Skin of body (tissue), 3 donors: ENCODE measurements at places on chromosomes 2 and 18.

GRCh38 chr2:40352703-40353099 is 99.2 kb downstream of the SLC8A1 start:
- DNase-seq: no peak

GRCh38 chr2:27446057-27446456 is 3.9 kb downstream of the KRTCAP3 start:
- DNase-seq: no peak

DNA sequence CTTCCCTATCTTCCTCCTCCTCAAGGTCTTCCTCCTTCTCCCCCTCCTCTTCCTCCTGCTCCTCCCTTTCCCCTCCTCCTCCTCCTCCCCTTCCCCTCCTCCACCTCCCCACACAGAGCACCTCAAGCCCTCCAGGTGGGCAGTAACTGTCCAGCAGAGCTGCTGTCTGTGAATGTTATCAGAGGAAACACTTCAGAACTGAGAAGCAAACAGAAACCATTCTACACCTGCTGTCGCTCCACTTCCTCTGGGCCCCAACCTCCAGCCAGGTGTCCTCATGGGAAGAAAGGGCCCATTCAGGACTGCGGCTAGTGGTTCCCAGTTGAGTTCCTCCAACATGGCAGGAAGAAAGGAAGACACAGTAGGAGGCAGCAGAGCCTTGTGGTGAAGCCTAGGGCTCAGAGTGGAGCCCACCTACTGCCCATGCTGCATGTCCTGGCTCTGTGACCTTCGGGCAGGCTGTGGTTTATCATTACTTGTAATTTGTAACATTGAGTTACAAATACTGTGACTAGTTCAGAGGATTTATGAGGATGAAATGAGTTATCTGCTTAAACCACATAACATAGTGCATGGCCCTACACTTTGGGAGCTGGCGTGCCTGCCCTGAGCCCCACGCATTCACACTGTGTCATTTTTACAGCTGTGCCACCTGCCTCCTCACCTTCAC is 165.9 kb upstream of the ID2 start:
- DNase-seq: no peak

DNA sequence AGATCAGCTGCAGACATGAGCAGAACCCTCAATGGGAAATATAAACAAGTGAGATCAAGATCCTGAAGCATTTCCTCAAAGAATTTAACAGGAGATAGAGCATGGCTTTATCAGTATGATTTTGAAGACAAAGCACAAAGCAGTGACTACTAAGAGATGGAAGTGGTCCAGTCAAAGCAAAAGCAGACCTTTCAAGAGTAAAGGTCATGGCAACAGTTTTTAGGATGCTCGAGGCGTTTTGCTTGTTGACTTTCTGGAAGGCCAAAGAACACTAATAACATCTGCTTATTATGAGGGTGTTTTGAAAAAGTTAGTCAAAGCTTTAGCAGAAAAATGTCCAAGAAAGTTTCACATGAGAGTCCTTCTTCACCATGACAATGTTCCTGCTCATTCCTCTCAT is 128.5 kb downstream of the KCNE4 start:
- no peak for DNase-seq

DNA sequence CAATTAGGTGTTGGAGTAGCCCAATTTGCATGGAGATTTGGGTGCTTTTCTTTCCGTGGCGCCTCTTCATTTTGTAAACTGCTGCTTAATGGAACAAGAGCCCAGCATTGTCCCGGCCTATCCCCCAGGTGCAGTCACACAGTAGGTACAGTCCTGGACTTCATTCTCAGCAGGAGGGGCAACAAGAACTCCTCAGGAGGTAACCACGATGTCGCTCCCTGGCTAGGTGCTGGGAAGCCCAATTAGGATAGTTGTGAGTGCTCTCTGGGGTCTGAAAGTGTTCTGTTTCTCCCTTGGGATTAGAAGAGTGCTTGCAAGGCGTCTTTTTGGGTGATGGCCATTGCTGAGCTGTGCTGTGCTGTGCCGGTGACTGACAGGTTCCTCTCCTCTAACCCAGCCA is 53.8 kb downstream of the CABLES1 start:
- no peak for DNase-seq

DNA sequence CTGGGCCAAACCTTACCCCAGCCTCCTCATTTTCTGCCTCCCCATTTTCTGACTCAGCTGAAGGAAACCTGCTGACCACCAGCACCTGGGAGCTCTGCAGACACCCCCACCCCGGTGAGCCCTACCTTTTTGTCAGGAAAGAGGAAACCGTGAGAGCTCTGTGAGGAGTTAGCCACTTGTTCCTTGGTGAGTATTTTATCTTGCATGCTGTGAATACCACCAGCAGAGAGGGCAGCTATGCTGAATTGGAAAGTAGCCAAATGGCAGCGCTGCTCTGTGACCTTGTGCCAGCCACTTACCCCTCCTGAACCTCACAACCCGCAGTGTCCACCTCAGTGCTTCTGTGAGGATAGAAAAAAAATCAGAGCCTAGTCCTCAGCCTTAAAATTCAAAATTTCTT is 2.5 kb downstream of the MPPE1 start:
- no peak for DNase-seq

DNA sequence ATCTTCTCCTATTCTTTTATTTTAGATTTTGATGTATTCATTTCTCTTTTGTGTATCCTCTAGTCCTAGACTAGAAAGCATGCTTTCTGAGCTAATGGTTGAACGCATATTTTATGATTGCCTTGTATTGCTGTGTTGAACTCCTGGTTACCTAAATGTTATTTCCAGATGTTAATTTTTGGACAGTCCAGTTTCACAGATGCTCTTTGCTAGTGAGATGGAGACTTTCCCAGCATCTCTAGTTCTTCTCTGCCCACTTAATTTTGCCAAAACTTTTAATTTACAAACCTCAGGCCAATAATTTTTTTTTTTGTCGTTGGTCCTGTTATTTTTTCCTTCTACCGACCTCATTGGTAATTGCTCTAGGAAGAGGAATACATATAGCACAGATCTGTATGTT is 153.2 kb downstream of the HAUS1 start:
- peak; percentile 20 for DNase-seq

- no peak for DNase-seq
Observed at GRCh38 chr2:176234156-176234555, 35.1 kb upstream of the MTX2 start.

GRCh38 chr18:74951165-74951760 is 257.7 kb downstream of the PTGR3 start:
- DNase-seq: no peak

- no peak for DNase-seq
Observed at GRCh38 chr2:25030702-25031101, 11.2 kb upstream of the EFR3B start.

GRCh38 chr18:66931010-66931409 is 327.1 kb upstream of the CDH19 start:
- no peak for DNase-seq

DNA sequence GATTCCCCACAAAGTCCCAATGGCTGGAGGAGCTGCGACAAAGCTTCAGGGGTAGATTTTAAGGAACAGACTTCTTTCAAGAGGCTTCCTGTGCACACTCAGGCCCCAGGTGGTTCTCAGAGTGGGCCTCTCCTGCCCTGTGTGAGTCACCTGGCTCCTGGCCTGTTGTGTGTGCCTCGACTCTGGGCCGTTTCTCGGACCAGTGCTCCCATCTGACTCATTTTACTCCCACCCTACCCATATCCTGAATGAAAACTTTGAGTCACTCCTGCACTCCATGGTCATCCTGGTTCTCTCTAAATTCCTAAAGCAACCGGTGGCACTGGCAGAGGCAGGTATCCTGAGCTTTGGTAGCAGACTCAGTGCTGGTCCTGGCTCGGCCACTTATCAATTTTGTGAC is 84.1 kb downstream of the CELF4 start:
- no peak for DNase-seq

DNA sequence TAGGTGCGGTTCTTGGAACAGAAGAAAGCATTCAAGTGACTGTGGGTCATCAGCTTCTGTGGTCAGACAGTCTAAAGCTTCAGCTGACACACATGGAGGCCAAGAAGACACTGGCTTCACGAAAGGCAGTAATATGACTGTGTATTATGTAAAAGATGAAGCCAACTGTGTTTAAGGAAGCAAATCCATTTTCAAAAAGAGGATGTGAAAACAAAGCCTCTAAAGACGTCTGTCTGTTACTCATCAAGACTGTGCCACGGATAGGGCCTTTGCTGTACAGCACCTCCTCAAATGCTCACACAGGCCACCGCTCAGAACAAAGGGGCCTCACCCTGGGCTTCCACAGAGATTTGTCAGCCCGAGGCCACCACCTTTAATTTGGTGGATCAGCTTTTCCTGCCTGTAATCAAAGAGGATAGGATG is 21.1 kb upstream of the TMEM163 start:
- no peak for DNase-seq

- peak; percentile 49 for DNase-seq
Observed at GRCh38 chr2:65361623-65362022, 70.8 kb downstream of the SPRED2 start.

DNA sequence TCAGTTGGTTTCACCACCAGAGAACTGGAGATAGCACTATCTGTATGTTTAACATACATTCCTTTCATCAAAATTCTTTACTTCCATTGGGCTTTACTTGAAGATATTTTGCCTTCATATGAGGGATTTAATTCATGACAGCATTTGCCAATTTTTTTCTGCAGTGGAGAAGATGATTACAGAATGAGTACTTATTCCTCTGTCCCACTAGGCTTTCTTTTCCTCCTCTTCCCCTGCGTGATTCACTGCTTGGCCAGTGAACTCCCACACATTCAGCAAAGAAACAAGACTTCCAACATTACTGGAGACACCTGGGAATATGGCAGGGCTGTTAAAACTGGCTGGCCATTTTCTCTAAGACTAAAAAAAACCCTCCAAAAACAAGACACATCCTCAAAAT is 425.8 kb upstream of the KCNH7 start:
- no peak for DNase-seq

GRCh38 chr2:159758686-159759085 is 39.3 kb downstream of the CD302 start:
- no peak for DNase-seq

DNA sequence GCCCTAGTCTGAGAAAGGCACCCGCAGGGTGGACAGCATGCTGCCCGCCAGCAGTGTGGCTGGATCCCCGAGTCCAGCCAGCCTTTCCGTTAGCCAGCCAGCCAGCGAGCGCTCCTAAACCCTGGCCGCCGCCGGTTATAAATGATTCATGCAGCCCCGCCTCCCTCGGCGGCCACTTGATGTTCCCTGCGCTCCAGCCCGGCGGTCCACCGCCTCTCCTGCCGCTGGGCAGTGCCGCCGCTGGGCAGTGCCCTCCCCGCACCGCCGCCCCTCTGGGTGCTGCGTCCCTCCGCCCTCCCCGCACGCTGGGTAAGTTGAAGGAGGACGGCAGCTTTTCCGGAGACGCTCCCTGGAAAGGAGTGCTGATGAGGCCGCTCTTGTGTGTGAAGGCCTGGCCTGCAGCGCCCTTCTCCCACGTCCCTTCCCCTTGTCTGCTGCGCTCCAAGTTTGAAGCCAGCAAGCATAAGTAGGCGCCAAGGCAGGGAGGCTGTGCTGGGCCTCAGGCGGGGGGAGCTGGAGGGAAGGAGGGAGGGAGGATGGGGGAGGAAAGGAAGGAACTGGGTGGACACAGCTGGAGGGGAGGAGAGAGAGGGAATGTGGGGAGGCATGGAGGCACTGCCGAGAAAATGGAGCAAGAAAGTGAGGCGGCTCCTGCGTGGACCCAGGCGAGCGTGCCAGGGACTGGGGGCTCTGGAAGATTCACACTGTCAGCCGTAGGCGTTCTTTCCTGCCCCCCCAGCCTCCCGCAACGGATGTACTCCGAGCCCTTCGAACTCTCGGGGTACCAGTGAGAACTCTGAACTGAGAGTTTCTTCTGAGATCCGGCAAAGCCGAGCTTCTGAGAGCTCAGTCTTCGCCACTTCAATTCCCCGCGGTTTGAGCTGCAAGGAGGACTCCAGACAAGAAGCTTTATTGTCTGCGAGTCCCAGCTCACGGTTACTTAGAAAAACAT is 131.9 kb downstream of the GLI2 start:
- DNase-seq: peak; percentile 89

DNA sequence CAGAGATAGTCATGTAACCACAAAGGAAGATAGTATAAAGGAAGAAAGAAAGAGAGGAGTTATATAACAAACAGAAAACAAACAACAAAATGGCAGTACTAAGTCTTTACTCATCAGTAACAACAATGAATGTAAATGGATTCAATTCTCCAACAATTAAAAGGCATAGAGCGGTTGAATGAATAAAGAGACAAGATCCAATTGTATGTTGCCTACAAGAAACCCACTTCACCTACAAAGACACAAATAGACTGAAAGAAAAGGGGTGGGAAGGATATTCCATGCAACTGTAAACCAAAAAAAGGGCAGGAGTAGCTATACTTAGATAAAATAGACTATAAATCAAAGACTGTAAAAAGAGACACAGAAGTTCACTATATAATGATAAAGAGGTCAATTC is 157.3 kb upstream of the CREB1 start:
- no peak for DNase-seq

- no peak for DNase-seq
Observed at GRCh38 chr2:29586919-29587318, 334.5 kb downstream of the ALK start.

DNA sequence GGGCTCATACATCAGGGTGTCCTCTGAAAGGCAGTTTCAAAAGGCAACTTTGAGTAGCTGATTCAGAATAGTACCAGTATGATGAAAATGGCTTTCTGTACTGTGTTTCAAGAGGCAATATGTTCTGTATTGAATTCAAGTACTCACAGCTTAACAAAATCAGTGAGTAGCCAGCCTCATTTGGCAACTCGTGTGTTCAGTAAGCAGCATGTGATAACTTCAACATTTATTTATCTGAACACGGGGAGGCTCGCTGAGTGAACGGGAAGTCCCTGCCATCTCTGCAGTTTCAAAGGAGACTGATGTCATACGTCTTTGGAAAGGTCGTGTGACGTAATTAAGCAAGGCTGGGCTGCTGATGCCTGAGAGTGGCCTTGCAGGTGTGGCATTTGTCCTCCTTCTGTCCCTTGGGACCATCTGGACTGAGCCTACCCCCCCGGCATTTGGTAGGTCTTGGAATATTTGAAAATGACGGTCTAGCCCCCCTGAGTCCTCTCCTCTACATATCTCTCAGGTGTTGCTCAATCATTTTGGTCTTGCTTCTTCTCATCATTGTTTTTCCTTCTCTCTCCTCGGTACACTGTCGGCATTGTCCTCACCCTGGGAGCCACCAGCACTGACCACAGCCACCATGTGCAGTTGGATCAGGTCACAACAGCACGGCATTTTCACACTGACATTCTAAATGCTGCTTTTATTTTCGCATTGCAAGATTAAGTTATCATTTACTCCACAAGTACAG is 62.8 kb downstream of the SMIM21 start:
- DNase-seq: no peak

DNA sequence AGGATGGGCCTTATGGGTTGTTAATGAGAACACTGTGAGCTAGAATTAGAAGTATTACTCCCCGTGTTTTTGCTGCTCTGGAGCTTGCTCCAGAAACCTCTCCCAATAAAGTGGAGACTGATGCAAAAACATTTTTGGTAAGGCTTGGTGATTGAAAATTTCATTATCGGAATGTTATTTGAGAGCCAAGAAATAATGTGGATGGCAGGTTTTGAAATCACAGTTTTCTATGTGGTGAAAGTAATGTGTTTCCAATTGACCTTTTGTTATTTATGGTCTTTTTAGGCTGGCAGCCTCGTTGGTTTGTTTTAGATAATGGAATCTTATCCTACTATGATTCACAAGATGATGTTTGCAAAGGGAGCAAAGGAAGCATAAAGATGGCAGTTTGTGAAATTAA is 5.1 kb downstream of the PLEKHA3 start:
- no peak for DNase-seq
